Esophagus (tissue), 2 donors: ENCODE measurements at places on chromosomes 7 and 10. TPM values are rescaled to one million over a fixed set of nuclear protein-coding genes. Genes with fewer than 3 reads are reported as not detected.

The NPFFR1 gene
- 0.01 TPM for polyA plus RNA-seq

The HSPA12A gene
- 1.7 TPM for polyA plus RNA-seq

The AZGP1 gene
- polyA plus RNA-seq: 2.0 TPM

The SLC39A12 gene
- not detected for polyA plus RNA-seq

The FAM180A gene
- 1.3 TPM for polyA plus RNA-seq

The NXPH1 gene
- polyA plus RNA-seq: not detected

The TMEM236 gene
- polyA plus RNA-seq: 0.08 TPM

The DNAJB6 gene
- 96.0 TPM for polyA plus RNA-seq

The ACBD7 gene
- polyA plus RNA-seq: 0.09 TPM

The PIK3AP1 gene
- polyA plus RNA-seq: 0.31 TPM

The ZDHHC16 gene
- polyA plus RNA-seq: 18.1 TPM

The ACSM6 gene
- not detected for polyA plus RNA-seq

The RBM20 gene
- polyA plus RNA-seq: 7.2 TPM

The FAM237B gene
- not detected for polyA plus RNA-seq

The C10orf105 gene
- polyA plus RNA-seq: 0.04 TPM
